ENCODE measurements at places on chromosomes 5 and 9.

- no peak for DNase-seq
Observed at GRCh38 chr9:80873861-80874260, 815.5 kb downstream of the TLE1 start.

DNA sequence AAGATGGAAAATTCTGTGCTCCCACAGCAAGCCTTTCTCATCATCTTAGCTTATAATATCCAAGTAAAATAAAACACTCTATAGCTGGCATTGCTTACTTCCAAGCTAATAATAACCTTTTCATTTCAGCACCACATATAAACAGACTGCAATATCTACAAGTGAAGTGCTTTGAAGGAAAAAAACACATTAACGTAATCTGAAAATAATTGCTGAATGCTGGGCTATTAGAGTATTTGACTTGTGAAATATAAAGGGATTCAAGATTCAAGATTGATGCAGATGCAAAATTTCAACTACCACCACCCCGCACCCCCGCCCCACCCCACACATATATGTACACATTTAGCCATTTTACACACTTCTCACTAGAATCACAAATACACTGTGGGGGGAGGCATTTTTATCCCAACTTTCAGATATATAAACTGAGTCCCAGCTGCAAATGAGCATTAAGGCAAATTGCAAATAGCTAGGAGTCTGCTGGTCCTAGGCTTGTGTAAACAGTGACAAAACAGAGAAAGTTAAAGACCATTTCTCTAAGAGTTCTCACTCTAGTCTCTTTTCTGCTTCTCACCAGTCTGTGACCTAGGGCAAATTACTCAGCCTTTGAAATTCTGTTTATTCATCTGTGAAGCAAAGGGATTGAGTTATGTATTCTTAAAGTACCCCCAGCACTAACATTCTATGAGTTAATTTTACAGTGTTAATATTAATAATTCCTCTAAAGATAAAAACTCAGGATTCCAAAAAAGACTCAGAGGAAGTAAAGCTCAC, 489.4 kb downstream of the PRELID2 start:
- no peak for DNase-seq

- DNase-seq, result no peak
Observed at GRCh38 chr5:39604491-39604890, 179.7 kb upstream of the DAB2 start.

GRCh38 chr9:84659313-84659712, 10.2 kb upstream of the NTRK2 start:
- no peak for DNase-seq

DNA sequence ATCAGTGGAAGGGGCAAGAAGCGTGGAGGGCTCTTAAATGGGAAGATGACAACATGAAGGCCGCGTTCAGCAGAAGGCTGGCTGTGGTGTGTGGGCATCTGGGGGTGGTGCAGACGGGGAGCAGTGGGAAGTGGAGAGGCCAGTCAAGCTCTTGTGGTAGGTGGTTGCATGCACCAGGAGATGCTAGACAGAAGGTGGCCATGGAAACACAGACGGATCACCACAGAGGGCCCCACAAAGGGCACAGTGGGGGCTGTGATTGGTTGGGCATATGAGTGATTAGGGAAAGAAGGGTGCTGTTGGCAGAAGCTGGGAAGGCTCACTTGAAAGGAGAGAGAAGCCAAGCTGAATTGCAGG, 14.7 kb downstream of the MTMR12 start:
- DNase-seq, result no peak

DNA sequence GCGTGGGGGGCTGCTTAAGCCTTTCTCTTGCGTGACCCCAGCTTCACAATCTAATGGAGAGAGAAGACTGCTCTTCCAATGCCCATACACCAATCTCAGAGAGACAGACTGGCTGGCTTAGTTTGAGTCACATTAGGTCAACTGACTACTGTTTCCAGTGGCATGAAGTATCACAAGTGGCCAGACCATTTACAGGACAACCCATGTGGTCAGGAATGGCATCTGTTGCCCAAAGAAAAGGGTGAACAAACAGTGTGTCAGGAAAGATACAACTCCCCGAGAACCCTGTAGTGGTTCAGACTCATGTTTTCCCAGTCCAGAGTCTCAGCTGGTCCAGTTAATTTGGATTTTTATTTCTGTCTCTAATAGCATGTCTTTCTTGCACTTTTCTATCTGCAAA, 177.4 kb upstream of the IL12B start:
- DNase-seq, result no peak

DNA sequence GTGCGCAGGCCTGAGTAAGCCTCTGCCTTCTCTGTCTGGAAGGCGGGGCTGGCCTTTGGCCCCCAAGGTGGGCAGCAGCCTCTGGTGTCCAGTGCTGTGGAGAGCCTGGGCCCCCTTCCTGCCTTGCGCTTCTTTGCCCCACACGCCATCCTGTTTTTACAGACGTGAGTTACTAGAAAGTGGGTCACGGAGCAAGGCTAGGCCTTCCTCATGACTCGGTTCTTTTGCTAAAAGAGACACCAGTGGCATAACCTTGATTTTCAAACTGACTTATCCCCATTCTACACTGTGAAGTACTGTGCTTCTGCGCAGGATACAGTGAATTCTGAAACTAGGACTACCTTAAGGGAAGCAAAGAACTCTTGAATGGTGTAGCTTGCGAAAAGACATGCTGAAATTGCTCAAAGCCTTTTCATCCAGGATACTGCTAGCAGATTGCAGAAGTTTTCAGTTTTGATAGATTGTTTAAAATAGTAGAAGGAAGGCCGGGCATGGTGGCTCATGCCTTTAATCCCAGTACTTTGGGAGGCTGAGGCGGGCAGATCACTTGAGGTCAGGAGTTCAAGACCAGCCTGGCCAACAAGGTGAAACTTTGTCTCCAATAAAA, 7.2 kb downstream of the ROPN1L start:
- no peak for DNase-seq

DNA sequence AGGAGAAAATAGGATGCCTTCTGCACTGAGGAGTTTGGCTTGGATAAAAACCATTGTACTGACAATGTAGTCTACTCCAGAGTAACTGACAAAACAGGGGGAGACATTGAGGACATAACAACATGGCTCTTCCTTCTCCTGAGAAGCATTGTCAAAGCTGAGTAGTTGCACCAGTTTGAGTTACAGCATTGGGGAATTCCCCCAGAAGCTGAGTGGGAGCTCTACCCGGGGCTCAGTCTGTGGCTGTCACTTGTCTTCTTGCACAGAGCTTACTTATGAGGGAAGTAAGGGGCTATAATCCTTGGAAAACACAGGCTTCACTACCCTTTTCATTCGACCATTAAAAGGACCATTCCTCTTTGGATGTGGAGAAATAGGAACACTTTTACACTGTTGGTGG, 21.2 kb downstream of the HSPB3 start:
- DNase-seq, result no peak

GRCh38 chr9:73199886-73200285, 48.2 kb downstream of the ANXA1 start:
- DNase-seq, result no peak

GRCh38 chr5:16995372-16995771, 59.3 kb upstream of the MYO10 start:
- DNase-seq, result peak; percentile 47

Measured in fibroblast of pulmonary artery (primary cell).